Hematopoietic multipotent progenitor cell treated with erythropoietin and hydrocortisone succinate and interleukin-3 and kit ligand, for 15 days (in vitro differentiated cells): ENCODE measurements at places on chromosomes 13 and 19.

DNA sequence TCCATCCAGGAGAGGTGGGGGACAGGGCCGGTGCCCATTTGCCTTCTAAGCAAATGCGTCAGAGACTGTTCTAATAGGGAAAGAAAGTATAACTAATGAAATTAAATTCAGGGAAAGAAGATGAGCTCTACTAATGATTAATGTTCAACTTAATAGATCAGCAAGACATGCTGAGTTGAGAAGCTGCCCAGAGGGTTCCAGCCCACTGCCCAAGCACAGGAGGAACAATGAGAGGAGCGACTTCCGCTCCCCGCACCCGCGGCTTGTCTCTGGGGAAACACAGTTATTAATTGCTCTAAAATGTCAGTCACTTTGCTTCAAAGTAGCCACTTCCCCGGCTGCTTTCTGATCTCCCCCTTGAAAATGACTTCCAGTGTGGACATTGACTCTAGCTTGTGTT lies 331.3 kb downstream of the UQCRFS1 start:
- DNase-seq: no peak

DNA sequence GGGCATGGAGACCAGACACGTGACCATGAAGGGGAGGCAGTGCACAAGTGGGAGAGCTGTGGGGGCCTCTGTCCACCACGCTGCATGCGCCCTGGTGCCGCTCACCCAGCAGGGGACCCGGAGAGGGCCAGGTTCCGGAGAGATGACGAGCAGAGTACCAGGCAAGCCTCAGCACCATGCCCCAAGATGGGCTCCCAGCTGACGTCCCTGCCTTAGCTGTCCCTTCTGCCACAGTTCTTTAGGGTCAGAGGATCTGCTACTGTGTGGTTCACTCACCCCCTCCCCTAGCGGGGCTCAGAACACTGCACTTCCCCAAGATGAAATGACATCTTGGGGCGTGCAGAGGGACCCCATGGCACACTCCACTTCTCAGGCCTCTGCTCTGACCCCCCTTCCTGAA lies 9.6 kb upstream of the PRKD2 start:
- DNase-seq: no peak

GRCh38 chr19:46492841-46493235 lies 2.8 kb downstream of the PNMA8B start:
- no peak for DNase-seq

- DNase-seq: no peak
These were observed 1.6 kb downstream of the URI1 start for GRCh38 chr19:29943615-29944014.
